ENCODE measurements at places on chromosomes 6 and 20. TPM values are rescaled to one million over a fixed set of nuclear protein-coding genes. Genes with fewer than 3 reads are reported as not detected.
A peak's percentile ranks its signal among the peaks of the same experiment; 100 is the strongest.

- DNase-seq = no peak
Observed at GRCh38 chr6:145427232-145427631, 308.1 kb downstream of the EPM2A start.

- DNase-seq = no peak
Observed at GRCh38 chr6:147604373-147604772, 95.9 kb downstream of the SAMD5 start.

DNA sequence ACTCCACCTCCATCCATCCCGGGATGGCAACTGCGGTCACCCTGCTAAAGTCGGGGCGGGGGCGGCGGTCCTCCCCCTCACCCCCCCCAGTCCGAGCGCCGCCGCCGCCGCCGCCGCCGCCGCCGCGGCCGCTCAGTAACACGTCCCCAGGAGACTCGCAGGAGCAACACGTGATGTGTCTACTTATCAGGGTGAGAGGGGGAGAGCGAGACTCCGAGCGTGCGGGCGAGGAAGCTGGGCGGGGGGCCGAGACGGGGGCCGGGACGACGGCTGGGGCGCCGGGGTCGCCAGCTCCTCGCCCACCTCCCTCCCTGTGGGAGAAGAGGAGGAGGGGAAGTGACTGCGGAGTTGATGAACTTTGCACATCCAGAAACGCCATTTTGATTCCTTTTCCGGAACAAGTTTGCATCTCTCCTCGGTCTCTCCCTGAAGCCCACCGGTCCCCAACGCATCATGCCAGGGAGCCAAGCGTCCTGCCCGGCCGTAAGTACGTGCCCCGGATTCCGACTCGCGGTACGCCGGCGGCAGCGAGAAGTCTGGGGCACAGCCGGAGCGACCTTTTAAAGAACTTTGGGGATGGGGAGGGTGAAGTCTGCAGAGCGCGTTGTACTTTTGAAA is at the start of gene RREB1:
RREB1 (plus strand) TSS at position 384 of the 618 bp plus-strand sequence. CDS start 73,951 bp downstream, outside the sequence.
- DNase-seq = peak; percentile 59

- DNase-seq = no peak
Observed at GRCh38 chr6:157681041-157681650, 141.9 kb upstream of the SNX9 start.

TRIM15 gene
- not detected for total RNA-seq

DNA sequence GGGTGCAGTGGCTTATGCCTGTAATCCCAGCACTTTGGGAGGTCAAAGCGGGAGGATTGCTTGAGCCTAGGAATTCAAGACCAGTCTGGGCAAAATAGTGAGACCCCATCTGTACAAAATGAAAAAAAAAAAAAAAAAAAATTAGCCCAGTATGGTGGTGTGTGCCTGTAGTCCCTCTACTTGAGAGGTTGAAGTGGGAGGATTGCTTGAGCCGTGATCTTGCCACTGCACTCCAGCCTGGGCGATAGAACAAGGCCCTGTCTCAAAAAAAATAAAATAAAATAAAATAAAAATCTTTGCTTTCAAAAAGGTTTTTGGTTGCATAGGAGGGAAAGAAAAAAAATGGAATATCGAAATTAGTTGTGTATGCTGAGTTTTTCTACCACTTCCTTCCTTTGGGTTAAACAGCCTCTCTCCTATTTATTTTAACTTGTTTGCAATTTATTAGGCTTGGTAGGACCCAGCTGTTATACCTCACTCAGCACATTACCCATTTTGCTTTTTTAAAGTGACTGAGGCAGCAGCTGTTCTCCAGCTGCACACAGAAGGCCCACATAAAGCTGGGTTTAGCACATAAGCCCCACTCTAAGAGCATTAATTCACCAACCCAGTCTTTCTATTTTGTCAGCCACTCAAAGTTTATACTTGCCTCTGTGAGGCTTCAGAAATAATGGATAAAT is 152.3 kb downstream of the ZFAND3 start:
- DNase-seq = no peak

Data from SJSA1 (cell line).